A549 treated with Mapracorat at 1 μM for 4 hours (cell line): ENCODE measurements at places on chromosomes 2 and 18. TPM values are rescaled to one million over a fixed set of nuclear protein-coding genes. Genes with fewer than 3 reads are reported as not detected.

Gene SCN7A
- total RNA-seq: not detected in 5 replicates

Gene MYO7B
- 0.09 to 0.24 TPM (median 0.14 TPM) in 5 replicates for total RNA-seq

Gene IL36B
- 0.15 to 0.34 TPM (median 0.17 TPM) in 3 of 5 replicates, not detected in the others for total RNA-seq

Gene G6PC2
- total RNA-seq: not detected in 5 replicates

Gene IL36RN
- 0.07 to 0.21 TPM in 2 of 5 replicates, not detected in the others for total RNA-seq
